Activated CD4-positive, alpha-beta T cell treated with anti-CD3 and anti-CD28 coated beads for 24 hours (primary cell): ENCODE measurements at places on chromosomes 3 and 15.

DNA sequence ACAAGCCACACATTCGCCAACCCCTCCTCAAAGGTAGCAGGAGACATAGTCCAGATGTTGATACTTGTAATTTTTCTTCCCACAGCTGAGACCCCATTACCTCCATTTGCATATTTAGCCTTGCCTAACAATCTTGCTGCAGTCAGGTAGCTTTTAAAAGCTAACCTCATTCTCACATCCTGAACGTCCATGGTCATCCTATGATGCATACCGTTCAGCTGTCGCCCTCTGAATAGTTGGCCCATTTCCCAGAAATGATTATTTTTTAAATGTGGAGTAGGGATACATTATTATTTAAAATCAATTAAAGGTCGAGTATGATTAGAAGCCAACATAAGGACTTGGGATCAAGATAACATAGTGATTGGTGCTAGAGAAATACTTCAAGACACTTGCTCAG lies 165.0 kb downstream of the MEX3B start:
- DNase-seq = no peak

GRCh38 chr3:134359121-134360010 lies 14.9 kb downstream of the AMOTL2 start:
- DNase-seq = no peak

DNA sequence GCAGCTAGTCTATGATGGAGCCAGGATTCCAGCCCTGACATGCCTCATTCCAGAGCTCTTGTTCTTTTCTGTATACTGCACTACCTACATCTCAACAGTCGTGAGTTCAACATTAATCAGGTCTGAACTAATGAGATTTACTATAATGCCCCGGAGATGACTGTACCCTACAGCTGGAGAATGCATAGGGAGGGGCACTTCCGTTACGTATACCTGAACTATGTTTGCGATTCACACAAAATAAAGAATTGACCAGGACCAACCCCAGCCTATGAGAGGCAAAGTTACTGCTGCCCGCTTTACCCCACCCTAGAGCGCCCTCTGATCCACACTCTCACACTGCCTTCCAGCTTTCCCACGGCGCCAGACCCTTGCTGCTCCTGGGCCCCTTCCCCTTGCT lies 97.0 kb downstream of the IGF2BP2 start:
- no peak for DNase-seq

DNA sequence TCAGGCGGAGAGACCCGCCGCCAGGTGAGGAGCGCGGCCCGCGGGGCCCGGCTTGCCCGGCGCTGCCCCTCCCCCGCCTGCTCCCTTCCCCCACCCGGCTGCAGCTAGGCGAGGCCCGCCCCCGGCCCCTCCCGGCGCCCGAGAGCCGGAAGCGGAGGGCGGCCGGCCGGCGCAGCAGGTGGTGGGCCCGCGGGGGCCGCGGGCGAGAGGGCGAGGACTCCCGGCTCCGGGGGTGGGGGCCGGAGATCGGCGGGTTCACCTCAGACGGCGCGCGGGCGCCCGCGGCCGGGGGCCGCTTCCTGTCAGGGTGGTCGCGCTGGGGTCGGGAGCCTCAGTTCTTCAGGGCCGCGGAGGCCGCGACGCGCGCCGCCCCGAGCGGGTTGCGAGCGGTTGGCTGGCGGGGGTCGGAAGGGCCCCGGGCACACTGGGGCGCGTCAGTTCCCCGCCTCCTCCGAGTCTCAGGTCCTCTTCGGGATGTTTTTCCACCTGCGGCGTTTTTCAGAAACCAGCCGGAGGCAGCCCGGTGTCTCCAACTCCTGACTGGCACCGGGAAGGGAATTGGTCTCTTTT lies 395 bp downstream of the ZFAND6 start:
- peak; percentile 71 for DNase-seq

- no peak for DNase-seq
These were observed 15.3 kb downstream of the SCG3 start for GRCh38 chr15:51696566-51696965.

DNA sequence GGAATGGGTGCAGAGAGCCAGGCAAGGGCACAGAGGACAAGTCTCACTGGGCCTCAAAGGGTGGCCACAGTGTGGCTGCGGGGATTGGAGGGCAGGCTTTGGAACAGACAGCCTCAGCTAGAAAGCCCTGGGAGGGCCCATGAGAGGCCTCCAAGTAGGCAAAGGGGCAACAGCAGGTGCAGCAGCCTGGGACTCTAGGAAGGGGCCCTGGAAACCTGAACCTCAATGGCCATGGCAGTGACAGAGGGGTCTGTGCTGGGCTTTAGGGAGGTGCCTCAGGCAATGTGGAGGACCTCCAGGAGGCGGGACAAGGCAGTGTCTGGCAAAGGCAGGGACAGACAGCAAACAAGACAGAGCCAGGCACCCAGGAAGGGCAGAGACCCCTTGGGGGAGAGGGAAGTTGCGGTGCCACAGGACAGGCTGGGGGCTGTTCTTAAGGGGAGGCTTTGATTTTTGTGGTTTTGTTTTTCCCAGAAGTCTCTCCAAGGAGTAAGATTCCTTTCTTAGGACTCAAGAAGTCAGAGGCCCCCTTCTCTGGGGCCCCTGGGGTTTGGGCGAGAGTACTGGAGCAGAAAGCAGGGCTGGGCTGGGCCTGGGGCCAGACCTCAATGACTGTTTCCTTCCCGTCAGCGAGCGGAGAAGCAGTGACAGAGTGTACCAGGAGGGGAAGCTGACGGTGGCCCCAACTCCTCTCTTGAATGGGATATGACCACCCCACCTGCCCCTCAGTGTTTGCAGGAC lies 9.7 kb downstream of the STOML1 start:
- DNase-seq = no peak

DNA sequence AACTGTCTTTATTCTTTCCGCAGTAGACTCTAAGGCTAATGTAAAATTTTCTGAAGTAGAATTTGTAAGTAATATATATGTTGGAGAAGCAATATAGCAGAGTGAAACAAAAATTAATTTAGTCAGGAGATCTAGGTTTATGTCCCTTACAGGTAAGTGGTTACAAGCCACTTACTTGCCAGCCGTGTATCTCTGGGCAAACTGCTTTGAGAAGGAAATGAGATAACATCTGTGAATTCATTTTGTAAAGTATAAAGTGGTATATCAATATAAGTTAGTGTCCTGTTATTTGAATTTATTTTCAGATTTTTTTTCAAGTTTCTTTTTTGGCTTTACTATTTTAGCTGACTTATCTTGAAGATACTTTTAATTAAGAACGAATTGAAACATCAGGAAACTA lies 5.5 kb downstream of the DAZL start:
- no peak for DNase-seq

DNA sequence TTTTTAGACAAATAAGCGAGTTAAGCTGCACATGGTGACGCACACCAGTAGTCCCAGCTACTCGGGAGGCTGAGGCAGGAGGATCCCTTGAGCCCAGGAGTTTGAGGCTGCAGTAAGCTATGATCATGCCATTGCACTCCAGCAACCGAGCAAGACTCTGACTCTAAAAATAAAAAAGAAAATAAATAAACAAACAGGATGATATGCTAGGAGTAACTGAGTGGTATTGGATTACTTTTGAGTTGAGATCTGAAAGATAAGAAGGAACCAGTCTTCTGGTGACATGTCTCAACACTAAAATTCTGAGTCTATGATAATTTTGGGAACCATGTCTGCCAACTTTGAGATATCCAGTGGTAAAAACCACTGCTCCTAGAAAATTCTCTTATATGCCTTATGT lies 109.1 kb upstream of the SKOR1 start:
- DNase-seq = no peak

DNA sequence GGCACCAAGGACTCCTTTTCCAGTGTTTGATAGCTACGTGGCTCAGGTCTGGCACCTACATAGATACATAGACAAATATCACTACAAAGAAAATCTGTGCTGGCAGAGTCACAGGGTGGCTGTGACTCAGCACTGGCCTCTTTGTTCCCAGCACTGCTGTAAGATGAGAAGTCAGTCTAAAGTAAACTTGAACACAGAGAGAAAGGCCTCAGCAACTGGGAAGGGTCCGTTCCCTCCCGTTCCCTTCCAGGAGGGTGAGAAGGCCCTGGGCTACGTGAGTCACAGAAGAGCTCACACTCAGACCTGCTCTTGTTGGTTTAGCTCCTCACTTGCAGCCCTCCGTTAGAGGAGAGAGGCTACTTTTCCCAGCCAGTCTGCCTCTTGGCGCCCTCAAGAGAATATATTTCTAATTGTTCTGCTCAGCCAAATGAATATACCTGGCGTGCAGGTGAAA lies 23.1 kb downstream of the ANXA2 start:
- no peak for DNase-seq
